Foreskin keratinocyte (primary cell): ENCODE measurements at places on chromosomes 7 and 10. TPM values are rescaled to one million over a fixed set of nuclear protein-coding genes. Genes with fewer than 3 reads are reported as not detected.

DNA sequence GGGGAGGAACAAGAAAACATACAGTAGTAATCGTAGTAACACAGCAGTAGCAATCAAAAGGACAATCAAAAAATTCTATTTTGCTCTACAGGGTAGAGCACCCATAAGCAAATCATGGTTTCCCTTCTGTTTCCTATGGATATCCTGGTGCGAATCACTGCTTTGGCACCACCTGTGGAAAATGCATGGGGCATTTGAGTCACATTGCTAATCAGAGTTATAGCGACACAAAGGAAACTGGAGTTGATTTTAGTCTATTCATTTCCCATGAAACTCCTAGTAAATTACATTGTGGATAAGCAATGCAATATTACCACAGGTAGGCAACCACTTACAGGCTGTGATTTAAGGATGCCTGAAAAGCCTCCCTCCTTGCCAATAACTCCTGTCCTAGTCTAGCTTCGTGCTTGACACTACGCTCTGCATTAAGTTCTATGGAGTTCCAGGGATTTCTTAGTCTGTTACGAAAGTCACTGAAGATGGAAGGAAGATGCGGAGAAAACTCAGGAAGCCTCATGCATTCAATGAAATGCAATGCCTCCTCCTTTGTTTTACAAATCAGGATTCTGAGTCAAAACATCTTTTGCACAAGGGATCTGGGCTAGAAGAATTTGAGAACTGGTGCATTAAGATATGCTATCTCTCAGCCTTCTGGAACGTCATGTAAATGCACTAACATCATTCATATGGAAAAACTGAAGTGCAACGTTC lies 188.4 kb downstream of the DGKI start:
- no peak for DNase-seq

GRCh38 chr7:25720427-25720826 lies 431.6 kb upstream of the NFE2L3 start:
- peak; percentile 25 for DNase-seq

- DNase-seq: no peak
Measured at GRCh38 chr10:15625261-15625660, 94.5 kb downstream of the ITGA8 start.

DNA sequence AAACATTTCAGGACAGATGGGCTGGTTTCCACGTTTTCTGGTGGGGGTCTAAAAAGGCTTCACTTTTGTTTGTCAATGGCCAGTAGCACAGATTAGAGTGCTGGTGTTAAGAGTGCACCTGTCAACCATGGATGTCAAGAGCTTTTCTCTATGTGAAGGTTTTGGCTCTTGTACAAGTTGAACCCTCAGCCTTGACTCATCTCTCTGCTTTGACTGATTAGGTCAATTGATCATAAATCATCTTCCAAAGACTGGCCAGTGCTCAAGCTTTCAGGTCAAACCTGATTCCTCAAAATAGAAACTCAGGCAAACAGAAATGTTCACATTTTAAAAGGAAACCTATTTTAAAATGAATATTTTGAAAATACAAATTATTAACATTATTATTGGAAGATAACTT lies 59.6 kb upstream of the SP4 start:
- DNase-seq: no peak

- DNase-seq: no peak
Measured at GRCh38 chr10:5506751-5507648, 7.6 kb upstream of the CALML5 start.

The LGI1 gene
- total RNA-seq: not detected in 2 replicates

The UNCX gene
- not detected in 2 replicates for total RNA-seq

The NET1 gene
- 164 and 203 TPM in 2 replicates for total RNA-seq
